ENCODE measurements at places on chromosomes 11 and 22. TPM values are rescaled to one million over a fixed set of nuclear protein-coding genes. Genes with fewer than 3 reads are reported as not detected.

Gene FOLH1
- total RNA-seq: 1.6 TPM

- no peaks in the 10 kb centered on the region for H3K27me3 ChIP-seq
- no peaks in the 10 kb centered on the region for H3K4me1 ChIP-seq
- no peaks in the 10 kb centered on the region for H3K36me3 ChIP-seq
- DNase-seq: no peak
- no peak overlapping the region for H3K27ac ChIP-seq
These were observed 38.4 kb upstream of the PRSS23 start for GRCh38 chr11:86761978-86762377.

GRCh38 chr11:78109081-78110015, 29.7 kb upstream of the NDUFC2 start:
- no peak for DNase-seq
- no peaks in the 10 kb centered on the region for H3K27me3 ChIP-seq
- H3K36me3 ChIP-seq: peaks cover 4% of the 10 kb centered on the region
- no peak overlapping the region for H3K27ac ChIP-seq
- no peak overlapping the region for H3K4me3 ChIP-seq

Gene MMP8
- 0.60 TPM for total RNA-seq

GRCh38 chr11:79059141-79059540, 381.7 kb downstream of the TENM4 start:
- H3K27ac ChIP-seq: no peak overlapping the region
- no peak for DNase-seq
- H3K4me1 ChIP-seq: no peaks in the 10 kb centered on the region
- no peaks in the 10 kb centered on the region for H3K36me3 ChIP-seq

GRCh38 chr11:59207988-59208451, 4.7 kb downstream of the MPEG1 start:
- no peak overlapping the region for H3K4me3 ChIP-seq
- DNase-seq: no peak
- no peaks in the 10 kb centered on the region for H3K27me3 ChIP-seq
- H3K36me3 ChIP-seq: no peaks in the 10 kb centered on the region
- no peaks in the 10 kb centered on the region for H3K4me1 ChIP-seq

DNA sequence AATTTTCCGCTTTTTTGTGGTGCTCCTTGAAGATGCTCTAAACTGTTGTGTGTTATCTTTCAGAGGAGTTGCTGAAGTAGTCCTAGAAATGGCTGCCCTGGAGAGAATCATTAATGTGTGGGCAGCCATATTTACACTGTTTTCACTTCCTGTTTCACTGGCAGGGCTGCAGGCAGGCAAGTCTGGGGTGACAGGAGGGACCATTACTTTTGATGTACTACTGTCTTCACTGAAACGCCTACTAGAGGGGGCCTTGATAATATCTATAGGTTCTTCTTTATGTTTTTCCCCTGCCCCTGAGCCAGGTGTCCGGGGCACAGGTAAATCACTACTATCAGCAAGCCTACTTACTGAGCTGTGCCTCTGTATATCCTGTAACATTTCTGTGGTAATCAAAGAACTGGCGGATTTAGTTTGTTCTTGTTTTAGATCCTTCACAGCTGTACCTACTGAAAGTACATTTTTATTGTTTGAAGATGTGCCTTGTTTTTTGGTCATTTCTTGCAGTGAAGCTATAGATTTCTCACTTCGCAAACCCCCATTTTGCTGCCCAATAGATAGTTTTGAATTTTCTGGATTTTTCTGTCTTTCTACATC, 39.7 kb downstream of the ACAT1 start:
- H3K4me3 ChIP-seq: no peak overlapping the region
- DNase-seq: no peak
- H3K36me3 ChIP-seq: no peaks in the 10 kb centered on the region
- H3K27ac ChIP-seq: no peak overlapping the region

DNA sequence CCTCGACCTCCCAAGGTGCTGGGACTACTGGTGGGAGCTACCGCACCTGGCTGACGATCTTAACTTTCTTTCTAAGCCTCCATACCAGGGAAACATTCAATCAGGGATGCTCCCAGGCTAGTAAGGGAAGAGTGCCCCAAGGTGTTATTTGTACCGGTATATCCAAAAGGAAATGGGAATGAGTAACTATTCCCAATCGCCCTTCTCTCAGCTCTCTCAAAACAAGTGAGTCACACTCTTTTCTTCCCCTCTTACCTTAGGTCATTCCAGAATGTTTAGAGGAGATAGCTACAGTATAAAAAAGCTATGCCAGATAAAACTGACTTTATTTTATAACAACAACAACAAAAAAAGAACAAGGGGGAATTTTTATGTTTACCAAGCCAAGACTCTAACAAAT, 13.7 kb downstream of the DCDC1 start:
- H3K27me3 ChIP-seq: peaks cover 3% of the 10 kb centered on the region
- H3K4me1 ChIP-seq: no peaks in the 10 kb centered on the region
- no peak overlapping the region for H3K27ac ChIP-seq
- H3K36me3 ChIP-seq: no peaks in the 10 kb centered on the region
- DNase-seq: no peak

- no peak for DNase-seq
- no peaks in the 10 kb centered on the region for H3K36me3 ChIP-seq
- H3K27me3 ChIP-seq: no peaks in the 10 kb centered on the region
- no peak overlapping the region for H3K27ac ChIP-seq
- no peaks in the 10 kb centered on the region for H3K4me1 ChIP-seq
- no peak overlapping the region for H3K4me3 ChIP-seq
These were observed 82.9 kb downstream of the EXT2 start for GRCh38 chr11:44178381-44178780.

Gene MAJIN
- not detected for total RNA-seq
